ENCODE measurements at places on chromosomes 11 and 22. TPM values are rescaled to one million over a fixed set of nuclear protein-coding genes. Genes with fewer than 3 reads are reported as not detected.

MYO7A gene
- 6.7 TPM for total RNA-seq

UBTFL1 gene
- not detected for total RNA-seq

CCDC73 gene
- not detected for total RNA-seq

C11orf91 gene
- total RNA-seq, result 0.70 TPM

PIWIL4 gene
- total RNA-seq, result 11.5 TPM

HTR3A gene
- total RNA-seq, result not detected

BRSK2 gene
- total RNA-seq, result 0.60 TPM

GGTLC2 gene
- total RNA-seq, result not detected

C22orf42 gene
- not detected for total RNA-seq

ENTHD1 gene
- not detected for total RNA-seq

FOSL1 gene
- total RNA-seq, result 1.2 TPM

FREY1 gene
- total RNA-seq, result 0.81 TPM

Data from mucosa of descending colon (tissue), 3 donors.